ENCODE measurements at places on chromosomes 1 and 21.

GRCh38 chr1:219020386-219020785, 153.3 kb upstream of the LYPLAL1 start:
- no peak for DNase-seq

- no peak for DNase-seq
These were observed 215.1 kb upstream of the FGGY start for GRCh38 chr1:59081795-59082194.

GRCh38 chr1:178571807-178572206, 58.9 kb downstream of the TEX35 start:
- no peak for DNase-seq

GRCh38 chr1:112510340-112510739, 1.6 kb downstream of the WNT2B start:
- DNase-seq: no peak

DNA sequence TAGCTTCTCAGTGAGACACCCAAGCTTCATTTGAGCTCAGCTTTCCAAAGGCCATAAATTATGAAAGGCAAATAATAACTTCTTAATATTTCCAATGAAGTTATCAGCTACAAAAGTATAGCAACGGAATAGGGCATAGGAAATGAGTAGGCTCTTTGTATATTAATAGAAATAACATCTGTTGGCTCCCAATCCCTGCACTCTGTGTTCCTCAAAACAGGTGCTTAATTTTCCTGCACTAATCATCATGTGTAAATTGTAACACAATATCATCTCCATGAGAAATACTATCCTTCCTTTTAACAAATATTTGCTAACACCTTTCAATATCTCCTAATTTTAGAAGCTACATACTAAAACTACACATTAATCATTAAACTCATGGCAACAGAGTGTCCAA, 19.2 kb upstream of the IFI44L start:
- DNase-seq: no peak

GRCh38 chr1:117622726-117623125, 16.9 kb downstream of the TENT5C start:
- DNase-seq: no peak

- DNase-seq: no peak
These were observed 65.7 kb upstream of the RAVER2 start for GRCh38 chr1:64679177-64679576.

DNA sequence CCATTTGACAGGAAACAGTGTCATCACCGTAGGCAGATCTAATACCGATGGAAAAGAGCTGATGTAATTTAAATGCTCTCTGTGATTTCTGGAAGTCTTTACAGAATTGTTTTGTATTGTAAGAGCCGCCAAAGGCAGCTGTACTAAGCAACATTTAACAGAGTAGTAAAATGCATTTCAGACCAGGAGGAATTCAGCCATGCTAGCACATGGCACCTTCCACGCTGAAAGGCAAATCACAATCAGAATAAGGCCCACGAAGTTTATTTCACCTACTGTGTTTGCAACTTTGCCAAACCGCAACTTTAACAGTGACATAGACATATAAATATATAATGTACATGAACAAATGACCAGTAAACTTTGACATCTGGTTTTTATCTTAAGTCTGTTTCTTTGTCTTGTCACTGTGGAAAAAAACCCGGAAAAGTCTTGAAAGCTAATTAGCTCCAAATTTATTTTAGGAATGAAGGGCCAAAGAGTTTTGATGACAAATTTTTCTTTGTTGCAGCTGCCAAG, 26.1 kb upstream of the DISC1 start:
- no peak for DNase-seq

- no peak for DNase-seq
These were observed 49.2 kb downstream of the COQ8A start for GRCh38 chr1:226989085-226989920.

GRCh38 chr1:116504308-116505156, 66.3 kb downstream of the CD58 start:
- DNase-seq: peak; percentile 21

DNA sequence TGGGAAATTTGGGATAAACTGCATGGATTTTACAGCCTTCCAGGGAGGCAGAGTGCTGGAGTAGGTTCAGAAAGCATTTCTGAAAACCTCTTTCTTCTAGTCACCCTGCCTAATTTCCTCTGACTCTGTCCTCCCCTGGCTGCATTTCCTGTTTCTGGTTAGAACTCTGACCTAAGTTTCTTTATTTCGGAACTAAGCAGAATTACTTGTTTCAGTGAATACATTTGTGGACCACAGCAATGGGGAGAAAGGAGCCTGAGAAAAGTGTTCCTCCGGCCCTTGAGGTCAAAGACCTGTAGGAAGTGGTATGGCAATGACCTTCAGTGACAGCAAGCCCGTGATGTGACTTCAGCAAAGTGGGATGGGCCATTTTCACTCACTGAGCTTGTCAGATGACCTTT, 173.4 kb upstream of the RUNX1 start:
- no peak for DNase-seq

DNA sequence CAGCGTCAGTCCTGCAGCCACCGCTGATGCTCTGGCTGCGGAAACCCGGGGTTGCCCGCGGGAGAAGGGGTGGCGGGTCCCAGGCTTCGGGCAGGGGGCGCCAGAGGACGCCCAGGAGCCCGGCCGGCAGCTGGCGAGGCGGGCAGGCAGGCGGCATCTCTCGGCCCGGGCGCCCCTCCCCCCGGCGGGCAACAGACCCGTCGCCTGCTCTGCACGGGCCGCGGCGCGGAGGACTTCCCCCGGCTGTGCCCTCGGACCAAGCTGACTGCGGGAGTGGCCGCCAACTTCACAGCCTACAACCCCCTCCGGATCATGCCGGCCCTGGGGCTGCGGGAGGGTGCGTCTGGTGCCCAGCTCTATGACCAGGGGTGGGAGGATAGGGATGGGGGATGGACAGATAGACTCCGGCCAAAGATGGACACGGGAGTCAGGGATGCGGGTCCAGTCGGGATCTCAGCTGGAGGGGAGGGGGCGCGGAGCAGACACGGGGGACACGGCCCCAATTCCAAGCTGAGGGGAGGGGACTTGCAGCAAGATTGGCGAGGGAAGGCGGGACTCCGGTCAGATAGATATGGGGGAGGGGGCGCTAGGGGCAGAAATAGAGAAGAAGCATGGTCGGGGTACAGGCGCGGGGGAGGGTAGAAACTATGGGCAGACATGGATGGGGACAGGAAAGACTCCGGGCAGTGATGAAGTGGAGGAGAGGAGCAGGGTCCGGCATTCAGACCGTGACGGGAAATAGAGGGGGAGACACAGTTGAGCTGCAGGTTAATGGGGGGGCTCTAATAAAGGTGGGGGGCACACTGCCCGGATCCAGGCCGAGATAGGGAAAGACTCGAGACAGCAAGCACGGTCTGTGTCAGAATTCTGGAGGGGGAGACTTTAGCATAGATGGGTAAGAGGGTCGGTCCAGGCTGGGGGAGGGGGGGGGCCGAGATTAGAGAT, 1.1 kb downstream of the ADGRB2 start:
- peak; percentile 70 for DNase-seq

DNA sequence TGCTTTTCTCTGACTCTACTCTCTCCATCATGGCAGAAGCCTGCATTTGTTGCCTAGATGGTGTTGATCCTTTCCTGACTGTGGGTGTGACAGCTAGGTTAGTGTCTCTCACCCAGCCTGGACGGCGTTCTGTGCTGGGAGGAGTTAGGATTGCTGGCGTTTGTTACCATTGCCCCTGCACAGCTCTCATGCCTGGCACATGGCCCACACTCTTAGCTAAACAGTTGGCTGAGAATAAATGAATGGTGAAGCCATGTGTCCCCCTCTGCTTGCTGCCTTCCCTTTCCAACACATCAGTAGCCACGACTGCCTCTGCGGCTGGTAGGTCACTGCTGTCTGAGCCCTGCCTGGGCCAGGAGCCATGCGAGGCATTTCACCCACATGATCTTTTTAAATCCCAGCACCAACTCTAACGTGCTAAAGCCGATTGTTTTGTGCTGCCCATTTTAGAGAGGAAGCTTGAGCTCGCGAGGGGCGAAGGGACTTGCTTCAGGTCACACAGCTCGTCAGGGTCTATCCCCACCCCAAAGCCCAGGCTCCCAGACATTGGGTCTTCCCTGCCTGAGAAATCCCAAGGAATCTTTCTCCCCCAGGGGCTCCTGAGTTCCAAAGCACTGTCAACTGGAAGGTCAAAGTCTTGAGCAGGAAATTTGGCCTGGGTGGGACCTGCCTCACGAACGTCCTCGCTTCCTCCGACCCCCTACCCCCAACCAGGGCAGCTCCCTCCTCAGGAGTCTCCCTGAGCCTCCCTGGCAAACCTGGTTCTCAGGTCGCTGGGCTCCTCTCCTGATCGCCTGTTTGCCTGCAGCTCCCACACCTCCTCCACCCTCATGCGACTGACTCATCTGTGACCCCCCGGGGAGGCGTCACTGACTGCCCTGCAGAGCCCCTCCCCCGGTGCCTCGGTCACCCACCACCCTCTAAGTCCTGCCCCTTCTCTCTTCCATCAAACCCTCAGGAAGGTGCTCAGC, 271.7 kb upstream of the C1orf174 start:
- DNase-seq: no peak

DNA sequence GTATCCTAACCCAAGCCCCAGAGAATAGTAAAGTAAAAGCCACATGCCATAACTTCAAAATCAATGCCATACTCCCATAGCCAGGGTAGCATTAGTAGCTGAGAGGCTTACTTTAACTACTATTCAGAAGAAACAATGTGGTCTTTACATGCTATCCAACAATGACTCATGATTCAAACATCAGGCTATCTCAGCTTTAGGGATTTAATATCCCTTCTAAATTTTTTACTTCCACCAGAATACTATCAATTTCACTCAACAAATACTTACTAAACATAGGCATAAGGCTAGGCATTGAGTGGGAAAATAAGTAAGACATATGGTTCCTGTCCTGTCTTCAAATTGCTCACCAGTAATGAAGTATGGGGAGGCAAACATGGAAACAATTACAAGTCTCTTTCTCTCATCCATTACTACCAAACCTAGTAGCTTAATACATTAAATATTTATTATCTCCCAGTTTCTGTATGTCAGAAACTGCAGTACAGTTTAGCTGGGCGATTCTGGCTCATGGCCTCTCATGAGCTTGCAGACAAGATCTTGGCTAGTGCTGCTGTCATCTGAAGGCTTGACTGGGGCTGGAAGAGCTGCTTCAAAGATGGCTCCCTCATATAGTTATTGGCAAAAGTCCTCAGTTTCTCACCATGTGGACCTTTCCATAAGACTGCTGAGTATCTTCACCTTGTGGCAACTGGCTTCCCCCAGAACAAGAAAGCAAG, 30.7 kb downstream of the EVI5 start:
- DNase-seq: no peak

DNA sequence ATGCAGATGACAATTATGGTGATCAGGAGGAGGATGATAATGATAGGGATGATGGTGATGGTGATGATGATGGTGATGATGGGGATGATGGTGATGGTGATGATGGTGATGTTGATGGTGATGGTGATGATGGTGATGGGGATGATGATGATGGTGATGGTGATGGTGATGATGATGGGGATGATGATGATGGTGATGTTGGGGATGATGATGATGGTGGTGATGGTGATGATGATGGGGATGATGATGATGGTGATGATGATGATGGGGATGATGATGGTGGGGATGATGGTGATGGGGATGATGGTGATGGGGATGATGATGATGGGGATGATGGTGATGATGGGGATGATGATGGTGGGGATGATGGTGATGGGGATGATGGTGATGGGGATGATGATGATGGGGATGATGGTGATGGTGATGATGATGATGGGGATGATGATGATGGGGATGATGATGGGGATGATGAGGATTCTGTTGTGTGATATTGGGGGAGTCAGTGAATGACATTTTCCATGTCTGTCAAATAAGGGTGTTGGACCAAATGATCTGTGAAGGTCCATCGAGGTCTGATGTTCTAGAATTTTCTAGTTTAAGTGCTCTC, 65.6 kb upstream of the RPL11 start:
- DNase-seq: no peak

- no peak for DNase-seq
These were observed 261.0 kb downstream of the RHOU start for GRCh38 chr1:228996281-228996680.
